ENCODE measurements at places on chromosomes 12 and 14.

DNA sequence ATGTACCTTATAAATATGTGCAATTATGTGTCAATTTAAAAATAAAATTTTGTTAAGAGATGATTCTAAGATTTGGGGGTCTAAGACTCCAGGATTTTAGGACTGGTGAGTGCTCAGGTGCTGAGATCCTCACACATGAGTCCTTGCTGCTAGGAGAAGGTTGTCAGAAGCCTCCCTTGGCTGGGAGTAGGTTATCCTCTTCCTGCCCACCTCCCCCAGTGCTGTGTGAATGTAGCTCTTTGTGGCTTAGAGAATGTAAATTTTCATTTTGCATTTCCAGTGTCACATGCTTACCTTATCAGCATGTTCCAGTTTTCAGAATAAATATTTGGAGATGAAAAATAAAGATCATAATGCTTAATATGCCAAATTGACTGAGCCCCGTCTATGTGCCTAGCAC lies 114.2 kb upstream of the MDM1 start:
- no peak for DNase-seq

GRCh38 chr12:92503029-92503931 lies 199.5 kb upstream of the PLEKHG7 start:
- no peak for DNase-seq

DNA sequence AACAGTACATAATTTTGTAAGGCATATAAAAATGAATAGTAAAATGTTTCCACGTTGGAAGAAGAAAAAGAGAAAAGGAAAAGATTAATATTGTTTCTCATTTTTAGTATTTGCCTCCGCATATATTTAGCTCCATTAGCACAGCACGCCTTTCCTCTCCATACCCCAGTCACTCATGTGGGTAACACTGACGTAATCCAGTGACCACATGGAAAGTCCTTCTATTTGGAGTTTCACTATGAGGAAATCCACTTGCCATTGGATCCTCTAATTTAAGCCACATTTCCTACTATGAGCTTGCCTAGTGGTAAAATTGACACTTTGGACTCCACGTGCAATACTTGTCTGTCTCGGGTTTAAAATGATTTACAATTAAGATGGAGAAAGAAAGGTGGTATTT lies 5.7 kb upstream of the SLCO1A2 start:
- no peak for DNase-seq

DNA sequence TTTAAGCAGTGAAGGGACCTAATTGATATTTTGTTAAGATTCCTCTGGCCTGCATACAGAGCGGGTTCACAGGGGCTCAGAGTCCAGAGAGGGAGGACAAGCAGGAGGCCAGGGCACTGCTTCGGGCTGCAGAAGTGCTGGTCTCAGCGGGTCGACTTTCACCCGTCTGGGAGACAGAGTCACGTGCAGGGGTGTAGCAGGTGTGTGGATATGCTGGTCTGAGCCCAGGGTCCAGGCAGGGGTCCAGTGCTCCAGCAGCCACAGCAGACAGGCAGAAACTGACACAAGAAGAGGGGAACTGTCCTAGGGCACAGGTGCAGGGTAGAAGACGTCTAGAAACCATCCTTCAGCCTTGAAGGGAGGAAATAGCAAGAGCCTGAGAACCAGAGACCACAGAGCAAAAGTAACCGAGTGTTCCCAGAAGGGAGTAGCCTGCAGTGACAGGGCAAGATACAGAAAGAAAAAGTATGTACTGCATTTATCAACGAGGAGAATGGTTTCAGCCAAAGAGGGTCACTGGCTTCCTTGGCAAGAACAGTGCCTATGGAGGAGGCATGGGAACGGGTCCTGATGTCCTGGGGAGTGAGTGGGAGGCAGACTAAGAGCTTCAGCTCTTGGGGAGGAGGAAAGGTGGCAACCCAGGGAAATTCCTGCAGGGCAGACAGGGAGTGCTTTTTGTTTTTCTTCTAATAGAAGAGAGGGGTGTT lies 28.7 kb downstream of the FBXO21 start:
- DNase-seq = no peak

- DNase-seq = no peak
Measured at GRCh38 chr12:13499008-13499407, 302.5 kb downstream of the EMP1 start.

GRCh38 chr14:90645842-90646443 lies 170.3 kb downstream of the TTC7B start:
- no peak for DNase-seq

GRCh38 chr12:94167756-94168416 lies 19.5 kb downstream of the PLXNC1 start:
- DNase-seq = no peak

DNA sequence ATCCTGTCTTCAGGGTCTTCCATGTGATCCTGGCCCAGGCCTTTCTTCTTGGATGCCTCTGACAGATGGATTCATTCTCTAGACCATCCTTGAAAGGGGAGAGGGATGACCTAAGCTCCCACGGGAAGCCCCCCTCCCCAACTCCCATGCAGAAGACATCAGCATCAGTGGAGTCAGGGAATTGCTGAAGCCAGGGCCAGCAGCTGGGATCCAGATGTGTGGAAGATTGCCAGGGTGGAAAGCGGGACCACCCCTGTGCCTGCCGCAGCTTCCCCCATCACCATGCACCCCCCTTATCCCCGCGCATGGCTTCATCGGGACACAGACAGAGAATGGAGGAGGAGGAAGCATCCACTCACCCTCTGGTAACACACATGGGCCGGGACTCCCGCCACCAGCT lies 183.6 kb upstream of the PRMT8 start:
- no peak for DNase-seq

- no peak for DNase-seq
Measured at GRCh38 chr12:113462998-113463745, 8.5 kb downstream of the LHX5 start.

- DNase-seq = no peak
Measured at GRCh38 chr12:109150124-109150640, 33.8 kb downstream of the ACACB start.

DNA sequence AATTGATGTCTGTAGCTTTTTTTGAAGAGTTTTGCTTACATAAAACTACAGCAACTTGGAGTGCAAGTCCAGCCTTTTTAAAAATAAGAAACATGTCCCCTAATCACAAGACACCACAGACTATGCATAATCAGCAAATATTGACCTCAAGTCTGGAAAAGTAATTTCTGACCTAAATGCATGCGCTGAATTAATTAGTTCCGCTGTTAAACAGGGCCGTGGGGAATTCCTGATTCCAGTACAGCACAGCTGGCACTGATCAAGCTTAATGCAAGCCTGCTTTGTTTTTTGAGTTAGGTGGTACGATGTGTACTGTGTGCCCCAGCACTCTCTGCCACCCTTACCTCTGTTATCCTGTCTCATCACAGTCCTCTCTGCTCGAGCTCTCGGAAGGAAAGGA lies 9.2 kb downstream of the MLH3 start:
- DNase-seq = no peak

GRCh38 chr12:115910057-115910456 lies 367.4 kb downstream of the MED13L start:
- no peak for DNase-seq

- DNase-seq = no peak
Measured at GRCh38 chr14:74514471-74514941, 20.9 kb downstream of the ISCA2 start.

DNA sequence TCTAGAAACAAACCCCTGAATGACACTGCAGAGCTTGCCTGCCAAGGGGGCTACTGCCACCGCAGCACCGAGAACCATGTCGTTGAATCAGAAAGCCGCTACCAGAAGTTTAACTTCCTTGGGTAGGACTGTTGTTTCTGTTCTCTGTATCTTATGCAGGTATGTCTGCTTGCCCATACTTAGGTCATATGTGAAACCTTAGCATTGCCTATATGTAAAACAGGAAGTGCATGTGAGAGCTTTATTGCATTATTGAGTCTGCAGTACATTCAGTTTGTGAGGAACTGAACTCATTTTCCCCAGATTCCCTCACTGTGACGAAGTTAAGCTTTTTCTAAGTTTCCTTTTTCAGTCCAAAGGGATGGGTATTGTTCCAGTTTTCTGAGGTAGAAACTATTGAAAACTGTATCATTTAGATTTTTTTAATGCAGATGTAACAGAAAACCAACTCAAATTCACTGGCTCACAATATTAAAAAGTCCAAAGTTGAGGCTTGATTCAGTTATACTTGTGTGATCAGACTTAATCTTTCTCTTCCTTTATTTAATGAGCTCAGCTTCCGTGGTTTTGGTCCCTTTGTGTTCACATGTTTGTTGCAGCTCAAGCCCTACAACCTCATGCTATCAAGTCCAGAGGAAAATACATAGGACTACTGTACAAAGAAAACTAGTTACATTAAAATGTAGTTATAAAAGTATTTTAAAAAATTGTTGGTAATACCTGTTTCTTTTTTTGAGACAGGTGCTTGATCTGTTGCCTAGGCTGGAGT lies 6.9 kb downstream of the FBXO34 start:
- no peak for DNase-seq

DNA sequence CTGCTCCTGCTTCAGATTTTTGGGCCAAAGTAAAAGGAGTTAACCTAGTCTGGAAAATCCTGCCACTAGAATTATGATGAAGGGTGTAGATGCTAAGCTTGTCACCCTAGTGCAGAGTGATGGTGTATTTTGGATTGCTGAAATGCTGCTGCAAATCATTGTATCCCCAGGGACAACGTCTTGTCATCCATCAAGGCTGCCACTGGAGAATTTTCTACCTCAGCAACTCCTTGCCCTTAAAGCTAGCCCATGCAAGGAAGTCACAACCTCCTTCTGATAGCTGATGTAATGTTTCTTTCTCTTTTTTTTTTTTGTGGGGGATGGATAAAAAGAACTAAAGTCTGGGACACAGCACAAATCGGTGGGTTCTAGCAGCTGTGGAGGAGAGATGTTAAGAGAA lies 139.4 kb upstream of the FRMD6 start:
- DNase-seq = no peak

DNA sequence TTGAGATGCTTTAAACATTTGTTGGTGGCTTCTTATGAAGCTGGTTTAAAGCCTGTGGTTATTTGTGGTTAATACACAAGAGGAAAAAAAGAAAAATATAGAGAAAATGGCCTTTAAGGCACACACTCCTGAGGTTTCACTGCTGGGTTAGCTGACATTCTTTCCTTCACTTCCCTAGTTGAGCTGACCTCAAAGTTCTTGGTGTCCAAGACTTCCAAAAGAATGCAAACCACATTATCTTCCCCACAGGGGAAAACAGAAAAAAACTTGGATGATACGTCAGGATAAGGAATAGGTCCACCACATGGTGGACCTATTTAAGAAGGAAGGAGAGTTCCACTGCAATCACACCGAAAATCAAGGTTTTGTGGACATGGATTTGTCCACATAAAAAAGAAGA lies 94.3 kb downstream of the SLC25A21 start:
- no peak for DNase-seq

GRCh38 chr12:58695263-58695662 lies 225.0 kb downstream of the LRIG3 start:
- DNase-seq = no peak

GRCh38 chr12:9649532-9649940 lies 20.0 kb upstream of the CLEC2D start:
- DNase-seq = no peak

- no peak for DNase-seq
Measured at GRCh38 chr12:2487278-2487677, 307.5 kb upstream of the FKBP4 start.
